ENCODE measurements at places on chromosomes 12 and 14.
A peak's percentile ranks its signal among the peaks of the same experiment; 100 is the strongest.

- no peak for DNase-seq
These were observed 319.5 kb downstream of the PAWR start for GRCh38 chr12:79371226-79371625.

- DNase-seq = peak; percentile 58
These were observed 2.7 kb downstream of the PCNX4 start for GRCh38 chr14:60094306-60094897.

- DNase-seq = peak; percentile 44
These were observed 81.9 kb downstream of the CFAP54 start for GRCh38 chr12:96571101-96571862.

GRCh38 chr12:131617179-131617578 lies 93.7 kb upstream of the SFSWAP start:
- DNase-seq = no peak

DNA sequence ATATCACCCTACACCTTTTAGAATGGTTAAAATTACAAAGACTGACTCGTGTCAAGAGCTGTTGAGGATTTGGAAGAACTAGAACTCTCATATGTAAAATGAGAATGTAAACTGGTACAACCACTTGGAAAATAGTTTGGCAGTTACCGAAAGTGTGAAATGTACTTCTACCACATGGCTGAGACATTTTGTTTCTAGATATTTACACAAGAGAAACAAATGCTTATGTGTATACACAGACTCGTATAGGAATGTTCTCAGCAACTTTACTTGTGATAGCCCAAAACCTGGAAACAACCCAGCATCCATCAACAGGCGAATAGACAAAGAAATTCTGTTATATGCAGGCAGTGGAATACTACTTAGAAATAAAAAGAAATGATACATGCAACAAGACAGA lies 103.0 kb downstream of the BRMS1L start:
- no peak for DNase-seq

- DNase-seq = no peak
These were observed 145.2 kb upstream of the TMCC3 start for GRCh38 chr12:94795520-94795919.
